ENCODE measurements at places on chromosomes 5 and 9. TPM values are rescaled to one million over a fixed set of nuclear protein-coding genes. Genes with fewer than 3 reads are reported as not detected.

The CCNI2 gene
- total RNA-seq = not detected

DNA sequence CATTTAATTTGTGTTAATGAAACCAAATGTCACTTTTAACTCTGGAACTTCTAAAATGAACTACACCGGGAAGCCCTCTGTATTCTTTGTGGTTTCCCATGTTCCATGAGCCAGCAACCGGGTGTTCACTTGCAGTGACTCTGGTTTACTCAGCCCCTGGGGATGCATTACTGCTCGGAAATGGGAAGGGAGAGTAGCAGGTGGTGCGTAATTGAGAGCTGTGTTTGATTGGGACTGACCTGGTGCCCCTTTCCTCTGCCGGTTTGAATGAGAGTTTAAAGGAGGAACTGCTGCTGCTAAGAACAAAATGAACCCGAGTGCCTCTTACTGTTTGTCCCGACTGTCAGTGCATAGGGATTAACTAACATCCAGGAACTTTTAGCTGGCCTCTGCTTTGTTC is 100.1 kb upstream of the DHFR start:
- H3K27me3 ChIP-seq = no peaks in the 10 kb centered on the region
- no peaks in the 10 kb centered on the region for H3K36me3 ChIP-seq
- H3K27ac ChIP-seq = no peak overlapping the region
- H3K4me1 ChIP-seq = peaks cover 8% of the 10 kb centered on the region

DNA sequence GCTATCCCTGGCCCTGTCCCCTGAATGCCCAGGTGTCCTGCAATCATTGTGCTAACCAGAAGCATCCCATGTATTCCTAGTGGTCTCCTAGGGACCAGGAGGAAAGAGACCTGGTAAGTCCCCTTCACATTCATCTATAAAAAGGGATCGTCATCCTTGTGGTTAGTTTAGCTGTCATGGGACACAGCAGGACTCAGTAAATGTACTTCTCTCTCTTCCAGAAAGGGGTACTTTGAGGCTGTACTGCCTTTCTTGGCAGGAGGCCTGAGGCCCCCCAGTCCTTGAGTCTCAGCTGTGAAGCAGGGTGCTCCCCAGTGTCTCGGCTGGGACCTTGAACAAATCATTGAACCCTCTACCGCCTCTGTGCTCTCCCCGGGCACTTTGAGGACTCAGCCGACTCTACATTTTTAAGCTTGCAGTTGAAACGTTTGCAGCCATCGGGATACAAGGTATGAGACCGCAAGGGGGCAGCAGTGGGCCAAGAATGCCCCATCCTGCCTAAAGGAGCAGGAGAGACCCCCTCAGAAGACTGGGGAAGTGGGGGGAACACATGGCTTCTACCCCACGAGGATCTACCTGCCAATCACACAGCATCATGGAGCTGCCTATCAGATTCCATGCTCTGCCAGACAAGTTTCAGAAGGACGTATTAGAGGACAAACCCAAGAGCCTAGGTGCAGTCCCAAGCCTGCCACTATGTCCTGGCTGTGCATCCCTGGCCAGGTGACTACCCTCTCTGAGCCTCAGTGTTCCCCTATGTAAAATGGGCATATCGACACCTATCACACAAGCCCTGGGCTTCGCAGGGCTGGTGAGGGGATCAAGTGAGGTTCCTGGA is 2.4 kb upstream of the PHYKPL start:
- peaks cover 24% of the 10 kb centered on the region for H3K4me1 ChIP-seq
- H3K4me3 ChIP-seq = no peak overlapping the region
- H3K27ac ChIP-seq = no peak overlapping the region
- H3K36me3 ChIP-seq = peaks cover 3% of the 10 kb centered on the region

The PCDHGA5 gene
- 2.7 TPM for total RNA-seq

The CYLC2 gene
- not detected for total RNA-seq

GRCh38 chr5:81253875-81254274 is 20.8 kb downstream of the CKMT2 start:
- H3K27me3 ChIP-seq = no peaks in the 10 kb centered on the region
- no peak overlapping the region for H3K27ac ChIP-seq
- no peaks in the 10 kb centered on the region for H3K36me3 ChIP-seq
- DNase-seq = no peak

The GLT6D1 gene
- total RNA-seq = not detected

- H3K27ac ChIP-seq = no peak overlapping the region
- no peaks in the 10 kb centered on the region for H3K27me3 ChIP-seq
- no peak for DNase-seq
- no peak overlapping the region for H3K4me3 ChIP-seq
- H3K4me1 ChIP-seq = no peaks in the 10 kb centered on the region
- no peaks in the 10 kb centered on the region for H3K36me3 ChIP-seq
Measured at GRCh38 chr9:3647652-3648051, 121.9 kb upstream of the RFX3 start.

DNA sequence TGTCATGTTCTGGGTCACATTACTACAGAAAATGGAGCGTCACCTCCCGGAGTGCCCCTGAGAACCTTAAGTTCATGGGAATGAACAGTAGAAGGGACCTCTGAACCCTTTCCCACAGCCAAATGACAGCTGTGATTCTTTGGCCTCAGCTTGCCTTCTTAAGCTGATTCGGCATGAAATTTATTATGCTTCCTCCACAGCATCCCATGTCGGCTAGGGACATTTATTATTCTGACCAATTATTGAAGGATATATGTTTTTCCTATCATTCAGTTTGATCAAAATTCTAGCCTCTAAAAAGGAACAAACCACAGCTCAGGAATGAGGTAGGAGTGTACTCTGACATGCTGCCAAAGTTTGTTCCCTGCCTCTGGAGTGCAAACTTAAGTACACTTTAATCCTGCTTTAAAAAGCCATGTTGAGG is 440.6 kb downstream of the CETN3 start:
- H3K27me3 ChIP-seq = no peaks in the 10 kb centered on the region
- no peak overlapping the region for H3K27ac ChIP-seq
- H3K4me1 ChIP-seq = no peaks in the 10 kb centered on the region
- no peak for DNase-seq

The KIF4B gene
- not detected for total RNA-seq

DNA sequence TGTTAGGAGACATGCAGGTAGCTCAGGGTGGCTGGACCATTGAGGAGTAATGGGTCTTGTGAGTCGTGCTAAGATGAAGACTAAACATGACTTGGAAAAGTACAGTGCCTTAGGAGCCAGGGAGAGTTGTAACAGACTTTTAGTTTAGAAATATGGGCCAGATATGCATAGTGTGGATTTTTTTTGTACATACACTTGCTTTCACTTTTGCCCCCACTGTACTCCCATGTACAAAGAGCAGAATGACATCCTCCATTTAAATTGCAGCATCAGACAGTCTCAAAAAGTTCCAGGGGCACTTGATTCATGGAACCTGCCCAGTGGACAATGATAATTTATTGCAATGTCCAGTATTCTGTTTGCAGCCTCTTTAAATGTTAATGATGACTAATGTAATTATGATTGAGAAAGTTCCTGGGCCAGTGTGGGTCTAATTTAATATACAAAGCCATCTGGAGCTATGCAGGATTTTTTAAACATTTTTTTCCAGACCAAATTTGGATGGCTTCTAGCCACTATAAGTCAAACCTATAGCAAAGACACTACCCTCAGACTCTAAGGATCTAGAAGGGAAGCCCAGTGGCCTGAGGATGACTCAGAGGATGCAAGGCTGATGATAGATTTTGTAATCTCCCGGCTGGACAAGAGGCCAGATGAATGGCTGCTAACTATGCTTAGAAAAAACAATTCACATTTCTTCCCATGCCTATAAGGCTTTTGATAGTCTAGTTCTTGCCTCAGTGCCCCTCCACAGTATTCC is 80.1 kb downstream of the TRPC7 start:
- DNase-seq = no peak
- H3K27ac ChIP-seq = no peak overlapping the region
- H3K27me3 ChIP-seq = no peaks in the 10 kb centered on the region
- H3K4me3 ChIP-seq = no peak overlapping the region
